ENCODE measurements at places on chromosomes 3 and 15.

- no peak for DNase-seq
Observed at GRCh38 chr3:9441501-9442221, 44.2 kb downstream of the SETD5 start.

GRCh38 chr3:114081037-114081436, 24.5 kb downstream of the QTRT2 start:
- DNase-seq, result no peak

DNA sequence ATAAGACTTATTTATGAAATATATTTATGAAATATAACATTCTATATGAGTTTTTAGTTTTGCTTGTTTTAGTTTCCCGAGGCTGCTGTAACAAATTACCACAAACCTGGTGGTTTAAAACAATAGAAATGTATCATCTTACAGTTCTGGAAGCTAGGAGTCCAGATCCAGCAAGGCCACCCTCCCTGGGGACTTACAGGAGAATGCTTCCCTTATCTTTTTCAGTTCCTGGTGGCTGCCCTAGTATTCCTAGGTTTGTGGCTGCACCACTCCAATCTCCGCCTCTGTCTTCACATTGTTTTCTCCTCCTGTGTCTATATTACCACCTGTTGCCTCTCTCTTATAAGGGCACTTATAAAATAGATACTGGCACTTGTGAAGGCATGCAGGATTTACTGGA, 877.8 kb downstream of the TUSC7 start:
- DNase-seq, result no peak

GRCh38 chr3:113353678-113354077, 87.6 kb downstream of the CFAP44 start:
- DNase-seq, result no peak

DNA sequence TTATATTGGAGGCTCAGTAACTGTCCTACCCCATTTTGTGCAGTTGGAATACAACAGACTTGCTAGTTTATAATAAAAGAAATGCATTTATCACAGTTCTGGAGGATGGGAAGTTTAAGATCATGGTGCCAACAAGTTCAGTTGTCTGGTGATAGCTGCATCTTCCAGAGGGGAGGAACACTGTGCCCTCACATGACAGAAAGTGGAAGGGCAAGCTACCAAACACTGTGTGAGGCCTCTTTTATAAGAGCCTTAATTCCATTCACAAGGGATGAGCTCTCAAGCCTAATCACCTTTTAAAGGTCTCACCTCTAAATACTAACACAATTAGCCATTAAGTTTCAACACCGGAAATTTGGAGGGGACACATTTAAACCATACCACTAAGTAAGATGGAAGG, 1073.9 kb downstream of the PLOD2 start:
- no peak for DNase-seq

- DNase-seq, result no peak
Observed at GRCh38 chr15:64665179-64665578, 110.2 kb downstream of the RBPMS2 start.

DNA sequence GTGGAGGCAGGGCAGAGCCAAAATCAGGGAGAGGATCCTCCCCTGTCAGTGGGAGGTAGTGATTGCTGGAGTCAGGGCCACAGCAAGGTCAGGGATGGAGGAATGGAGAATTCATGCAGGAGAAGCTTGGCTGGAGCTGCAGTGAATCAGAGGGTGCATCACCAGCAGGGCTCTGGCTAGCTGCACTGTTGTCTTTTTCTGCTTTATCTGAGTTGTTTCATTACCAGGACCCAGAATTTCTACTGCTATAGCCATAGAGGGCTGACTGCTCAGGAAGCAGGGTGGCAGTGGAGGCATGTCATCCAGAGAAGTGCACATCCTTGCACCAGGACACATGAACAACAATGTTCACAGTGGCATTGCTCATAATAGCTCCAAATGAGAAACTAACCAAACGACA, 113.5 kb upstream of the GALNT15 start:
- DNase-seq, result no peak

- no peak for DNase-seq
Observed at GRCh38 chr3:53570709-53571108, 76.3 kb downstream of the CACNA1D start.

DNA sequence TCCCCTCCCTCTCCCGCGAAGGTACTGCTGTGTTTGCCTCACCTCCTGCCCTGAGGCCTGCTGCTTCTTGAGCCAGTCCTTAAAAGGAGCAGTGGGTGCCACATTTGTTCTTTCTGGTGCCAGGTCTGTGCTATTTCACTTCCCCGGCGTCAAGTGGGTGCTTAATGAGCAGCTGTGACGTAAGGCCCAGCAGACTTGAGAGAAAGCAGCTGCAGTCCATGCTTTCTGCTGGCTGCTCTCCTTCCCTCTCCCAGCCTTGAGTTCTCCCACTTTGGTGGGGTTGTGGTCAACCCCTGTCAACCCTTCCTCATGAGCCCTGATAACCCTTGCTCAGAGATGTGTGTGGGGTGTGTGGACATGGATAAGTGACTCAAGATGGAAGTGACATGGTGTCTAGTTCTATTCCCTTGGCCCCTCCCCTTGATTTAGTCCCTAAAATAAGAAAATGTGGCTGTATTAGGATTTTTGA, 6.9 kb downstream of the INAFM2 start:
- peak; percentile 66 for DNase-seq

DNA sequence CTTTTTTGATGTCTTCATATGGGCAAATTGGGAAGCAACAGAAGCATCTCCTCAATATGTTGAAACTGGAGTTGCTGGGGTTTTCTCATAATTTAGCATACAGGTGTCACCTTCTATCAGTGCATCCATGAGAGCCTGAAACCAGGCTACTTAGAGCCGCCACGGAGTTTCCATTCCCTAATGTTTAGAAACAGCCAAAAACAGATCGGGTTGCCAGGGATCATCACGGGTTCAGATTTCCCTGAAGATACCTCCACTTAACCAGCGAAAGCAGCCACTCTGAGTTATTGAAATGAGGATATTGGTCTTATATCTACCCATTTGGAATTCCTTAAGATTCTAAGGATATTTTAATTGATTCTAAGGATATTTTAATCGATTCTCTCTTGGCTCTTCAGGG, 14.5 kb downstream of the TERB2 start:
- peak; percentile 76 for DNase-seq

- peak; percentile 39 for DNase-seq
Observed at GRCh38 chr3:158789592-158789991, 12.3 kb upstream of the MFSD1 start.

DNA sequence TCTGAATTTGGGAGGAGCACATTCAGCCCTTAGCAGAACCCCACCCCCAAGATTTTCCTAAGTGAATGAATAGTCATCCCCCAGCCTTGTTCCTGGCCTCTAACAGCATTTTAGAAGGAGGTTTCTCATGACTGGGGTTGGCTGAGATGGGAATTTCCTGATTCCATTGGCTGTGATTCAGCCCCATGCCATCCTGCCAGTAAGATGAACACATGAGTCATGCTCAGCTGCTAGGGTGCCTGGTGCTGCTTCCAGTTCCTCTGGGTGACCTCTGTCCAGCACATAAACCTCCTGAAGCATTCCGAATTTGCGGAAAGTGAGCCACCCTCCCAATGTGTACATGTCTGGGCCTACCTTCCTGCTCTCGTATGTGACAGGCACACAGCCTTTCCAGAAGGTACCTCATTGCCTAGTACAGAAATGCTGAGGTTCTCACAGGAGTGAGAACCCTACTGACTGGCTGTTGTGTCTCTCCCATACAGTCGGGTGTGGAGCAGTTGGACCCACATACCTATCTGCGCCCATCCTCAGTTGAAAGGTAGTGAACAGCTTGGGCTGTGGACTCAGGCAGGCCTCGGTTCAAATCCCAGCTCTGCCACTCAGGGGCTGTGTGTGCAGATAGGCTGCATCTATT, 91.7 kb downstream of the APBA2 start:
- DNase-seq, result no peak

GRCh38 chr3:129994883-129995559, 20.5 kb downstream of the TRH start:
- DNase-seq, result no peak

GRCh38 chr3:110736332-110736731, 335.3 kb upstream of the NECTIN3 start:
- no peak for DNase-seq

GRCh38 chr3:168071591-168072322, 24.0 kb downstream of the GOLIM4 start:
- no peak for DNase-seq

DNA sequence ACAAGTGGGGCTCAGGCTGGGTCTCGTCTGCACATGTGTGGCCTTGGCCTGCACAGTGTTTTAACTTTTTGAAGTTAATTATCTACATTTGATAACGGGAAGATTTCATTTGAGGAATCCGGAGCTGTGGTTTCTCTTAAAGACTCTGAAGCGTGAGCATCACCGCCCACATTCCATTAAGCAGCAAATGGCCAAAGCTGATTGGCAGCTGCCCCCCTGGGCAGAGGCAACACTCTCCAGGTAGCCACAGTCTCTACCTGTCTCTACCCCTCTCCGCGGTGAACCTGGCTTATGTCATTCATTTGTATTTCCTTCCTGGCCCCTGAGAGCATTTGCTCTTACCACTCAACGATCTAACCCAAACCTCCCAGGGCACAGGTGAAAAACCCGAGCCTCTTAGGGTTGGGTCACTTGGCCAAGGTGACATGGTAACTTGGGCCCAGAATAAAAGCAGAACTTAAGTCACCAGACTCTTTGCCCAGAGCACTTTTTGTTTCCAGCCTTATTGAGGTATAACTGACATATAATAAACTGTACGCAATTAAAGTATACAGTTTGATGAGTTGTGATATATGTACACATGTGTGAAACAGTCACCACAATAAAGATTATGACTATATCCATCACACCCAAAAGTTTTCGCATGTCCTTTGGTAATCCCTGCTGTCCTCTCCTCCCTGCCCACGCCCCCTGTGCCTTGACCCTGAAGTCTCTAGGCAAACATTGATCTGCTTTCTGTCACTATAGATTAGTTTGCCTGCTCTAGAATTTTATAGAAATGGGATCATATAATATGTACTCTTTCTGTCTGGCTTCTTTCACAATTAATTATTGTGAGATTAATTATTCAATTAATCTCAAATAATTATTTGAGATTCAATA, 245.7 kb upstream of the HES1 start:
- no peak for DNase-seq

- DNase-seq, result no peak
Observed at GRCh38 chr3:174223626-174224025, 635.5 kb upstream of the NAALADL2 start.

DNA sequence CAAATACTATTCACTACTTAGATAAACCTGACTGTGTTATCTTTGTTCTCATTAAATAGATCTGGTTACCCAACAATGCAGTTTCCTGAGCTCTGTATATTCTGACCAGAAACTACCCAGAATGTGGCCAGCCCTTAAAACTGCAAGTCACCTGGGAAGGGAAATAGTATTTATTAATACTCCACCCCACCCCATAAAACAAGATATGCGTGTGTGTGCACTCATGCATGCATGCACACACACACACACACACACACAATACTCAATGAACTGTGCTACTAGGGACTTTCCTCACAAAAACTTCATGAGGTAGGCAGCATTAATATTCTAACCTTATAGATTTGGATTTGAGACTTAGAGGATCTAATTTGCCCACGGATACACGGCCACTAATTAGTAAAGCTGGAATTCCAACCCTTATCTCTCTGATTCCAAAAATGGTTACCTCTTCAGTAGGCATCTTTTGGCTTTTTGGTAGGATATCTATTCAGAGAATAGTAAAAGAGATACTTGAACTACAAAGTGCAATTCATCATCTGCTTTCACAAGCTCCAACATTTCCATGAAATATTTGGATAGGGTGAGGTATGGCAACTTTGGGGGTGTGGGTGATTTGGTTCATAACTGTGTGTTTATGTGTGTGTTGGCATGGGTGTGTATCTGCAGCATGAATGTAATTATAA, 197.0 kb upstream of the CFAP20DC start:
- DNase-seq, result no peak

DNA sequence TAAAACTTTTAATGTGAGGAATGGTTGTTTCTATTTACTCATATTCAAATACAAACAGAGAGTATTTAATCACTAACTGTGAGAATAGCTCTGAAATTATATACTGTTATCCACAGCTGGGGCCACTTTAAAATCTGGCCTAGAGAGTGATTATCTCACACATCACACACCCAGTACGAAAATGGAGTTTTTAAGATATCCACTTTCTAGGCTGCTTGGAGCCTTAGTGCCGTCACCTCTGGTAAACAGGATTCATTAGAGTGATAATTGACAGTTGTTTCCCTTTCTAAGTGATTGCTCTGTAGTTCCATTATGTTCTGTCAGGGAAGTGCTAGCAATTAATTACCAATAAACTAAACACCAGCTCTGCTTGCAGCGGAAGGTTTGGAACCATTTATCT, 942.4 kb downstream of the FHIT start:
- DNase-seq, result no peak

GRCh38 chr3:62496503-62496902, 123.2 kb upstream of the FEZF2 start:
- no peak for DNase-seq

GRCh38 chr3:126355777-126356372, 1.3 kb downstream of the KLF15 start:
- peak; percentile 95 for DNase-seq

DNA sequence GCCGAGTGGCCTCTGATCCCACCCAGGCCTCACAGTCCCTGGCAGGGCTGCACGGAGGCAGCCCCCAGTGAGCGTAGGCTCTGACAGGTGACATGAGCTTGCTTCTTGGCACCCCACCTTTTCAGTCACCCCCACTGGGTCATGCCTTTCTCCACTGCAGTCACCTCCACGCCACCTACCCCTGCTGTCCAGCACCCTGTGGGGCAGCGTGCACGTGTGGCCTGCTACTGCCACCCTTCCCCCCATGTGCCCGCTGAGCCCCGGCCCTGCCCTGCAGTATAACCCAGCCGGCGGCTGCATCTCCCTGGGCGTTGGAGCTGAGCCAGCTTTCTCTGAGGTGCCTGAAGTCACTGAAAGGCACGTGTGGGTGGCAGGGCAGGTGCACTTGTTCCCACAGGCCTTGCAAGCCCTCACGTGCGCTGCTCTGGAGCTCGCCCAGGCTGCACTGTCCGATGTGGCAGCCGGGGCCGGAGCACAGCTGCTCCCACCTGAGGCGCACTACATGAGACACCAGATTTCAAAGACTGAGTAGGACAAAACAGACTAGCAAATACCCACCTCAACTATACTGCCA, 65.6 kb downstream of the NIPA2 start:
- no peak for DNase-seq
